ENCODE measurements at places on chromosomes 7 and 10.

- no peak for DNase-seq
These were observed 20.9 kb downstream of the IFT22 start for GRCh38 chr7:101300465-101301376.

DNA sequence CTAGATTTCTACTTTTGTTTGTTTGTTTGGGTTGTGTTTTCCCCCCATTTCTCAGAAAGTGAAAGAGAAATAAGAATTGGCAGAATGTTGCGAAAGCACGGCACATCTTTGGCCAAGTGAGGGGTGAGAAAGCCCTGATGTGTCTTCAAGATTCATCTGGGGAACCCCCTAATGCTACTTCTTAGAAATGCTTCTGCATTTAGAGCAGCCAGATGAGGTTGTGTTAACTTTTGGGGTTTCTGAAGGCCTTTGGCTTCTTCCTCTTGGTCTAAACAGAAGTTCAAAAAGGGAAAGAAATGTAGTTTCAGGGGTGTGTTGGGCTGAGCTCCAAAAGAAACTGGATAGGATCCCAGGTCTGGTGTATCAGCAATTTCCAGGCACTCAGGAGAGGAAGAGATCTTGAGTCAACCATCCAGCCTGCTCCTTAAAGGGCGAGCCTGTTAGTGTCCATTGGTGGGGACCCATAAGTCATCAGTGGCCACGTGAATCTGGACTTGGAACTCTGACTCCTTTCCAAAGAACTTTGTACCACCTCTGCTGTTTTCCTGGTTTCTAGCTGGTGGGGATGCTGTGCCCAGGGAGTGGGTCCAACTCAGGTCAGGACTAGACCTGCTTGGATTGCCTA lies 6.5 kb downstream of the DUSP5 start:
- no peak for DNase-seq

- DNase-seq = no peak
These were observed 3.5 kb downstream of the PRR15 start for GRCh38 chr7:29567174-29567573.

GRCh38 chr10:7340179-7340874 lies 70.5 kb downstream of the SFMBT2 start:
- DNase-seq = no peak

DNA sequence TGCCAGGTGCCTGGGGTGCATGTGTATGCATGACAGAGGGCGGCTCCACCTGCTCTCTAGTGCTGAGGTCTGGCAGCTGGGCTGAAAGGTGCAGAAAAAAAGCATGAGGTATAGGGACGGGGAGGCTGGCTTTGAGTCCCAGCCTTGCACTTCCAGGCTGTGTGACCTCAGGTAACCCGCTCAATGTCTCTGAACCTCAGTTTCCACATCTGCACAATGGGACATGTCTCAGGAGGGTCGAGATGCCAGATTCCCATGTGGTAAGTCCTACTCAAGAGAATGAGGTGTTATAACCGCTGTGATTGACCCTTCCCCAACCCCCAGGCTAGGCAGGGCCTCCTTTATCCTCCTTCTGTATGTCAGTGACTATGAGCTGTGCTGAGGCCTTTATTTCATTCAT lies 48.8 kb downstream of the ARHGAP22 start:
- DNase-seq = no peak

GRCh38 chr10:71068861-71069271 lies 143.5 kb upstream of the UNC5B start:
- peak; percentile 57 for DNase-seq

DNA sequence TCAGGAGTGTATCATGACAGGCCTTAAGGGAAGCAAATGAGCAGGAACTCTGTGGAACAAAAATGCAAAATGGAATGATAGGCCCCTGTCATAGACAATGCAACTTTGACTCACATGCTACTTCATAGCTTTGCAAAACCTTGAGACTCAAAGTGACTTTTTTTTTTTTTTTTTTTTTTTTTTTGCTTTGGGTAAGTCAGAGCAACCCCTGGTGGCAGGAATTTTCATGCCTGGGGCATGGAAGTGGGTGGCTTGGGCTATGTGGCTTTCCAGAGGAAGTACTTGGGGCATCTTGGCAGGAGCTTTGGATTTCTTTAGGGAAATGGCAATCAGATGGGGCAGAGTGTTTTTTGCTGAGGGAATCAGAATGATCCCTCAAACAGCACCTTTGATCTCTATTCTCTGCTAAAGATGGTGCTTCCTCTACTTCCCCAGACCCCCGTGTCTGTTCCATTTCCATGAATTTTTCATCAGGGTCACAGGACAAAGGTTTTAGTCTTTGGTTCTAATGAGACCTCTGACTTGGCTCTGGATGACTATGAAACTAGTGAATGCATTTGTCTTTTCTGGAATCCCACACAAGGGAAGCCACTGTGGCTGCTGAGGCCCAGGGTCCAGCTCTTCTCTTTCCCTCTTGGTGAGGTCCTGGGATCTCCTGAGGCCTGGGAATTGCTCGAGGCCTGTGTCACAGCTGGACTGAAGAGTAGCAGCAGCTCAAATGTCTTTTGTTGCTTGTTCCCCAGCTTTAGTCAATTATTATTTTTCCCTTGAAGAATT lies 62.8 kb downstream of the TACC2 start:
- DNase-seq = no peak

DNA sequence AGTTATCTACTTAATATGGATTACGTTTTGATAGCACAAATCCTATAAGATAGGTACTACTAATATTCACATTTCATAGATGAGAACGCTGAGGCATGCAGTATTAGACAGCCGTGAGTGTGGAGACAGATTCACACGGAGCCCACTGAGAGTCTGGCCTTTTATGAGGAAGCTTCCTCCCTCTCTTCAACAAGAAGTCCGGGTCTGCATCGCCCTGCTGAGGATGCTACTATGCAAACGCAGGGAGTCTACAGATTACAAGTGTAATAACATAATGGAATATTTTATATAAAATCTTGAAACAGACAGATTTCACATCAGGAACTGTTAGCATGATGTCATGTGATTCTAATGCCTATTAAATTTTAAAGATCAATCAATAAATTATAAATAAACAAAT lies 255.9 kb upstream of the GLI3 start:
- no peak for DNase-seq

DNA sequence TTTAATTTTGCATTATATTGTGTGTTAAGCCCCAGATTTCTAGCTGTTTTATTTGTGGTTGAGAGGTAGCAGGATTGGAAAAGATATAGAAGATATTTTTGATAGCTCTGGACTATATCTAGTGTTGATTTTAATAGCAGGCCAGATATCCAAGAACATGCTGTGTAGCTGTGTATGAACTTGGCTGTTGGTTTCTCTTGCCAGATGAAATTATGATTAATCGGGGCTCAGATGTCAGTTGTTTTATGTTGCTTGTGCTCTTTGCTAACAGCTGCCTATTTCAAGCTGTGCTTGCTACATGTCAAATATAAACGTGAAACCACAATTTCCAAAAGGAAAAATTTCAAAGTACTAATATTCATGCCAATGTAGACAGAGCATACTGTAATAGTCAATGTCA lies 141.1 kb downstream of the GRM3 start:
- no peak for DNase-seq

DNA sequence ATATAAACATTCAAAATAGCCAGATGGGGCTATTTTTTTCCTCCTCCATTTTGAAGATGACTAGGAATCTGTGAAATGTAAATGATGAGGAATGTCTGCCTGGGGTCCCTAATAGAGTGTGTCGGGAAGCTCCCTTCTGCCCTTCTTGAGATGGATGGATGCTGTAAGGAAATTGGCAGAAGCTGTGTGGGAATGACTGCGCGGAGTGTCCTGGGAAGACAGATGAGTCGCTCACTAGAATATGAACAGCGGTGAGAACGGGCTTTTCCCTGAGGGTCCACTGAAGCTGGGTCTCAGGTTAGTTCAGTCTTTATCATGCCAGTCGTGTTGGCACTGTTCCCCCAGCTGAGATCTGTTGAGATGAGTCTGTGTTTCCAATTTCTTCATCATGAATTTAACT lies 75.1 kb upstream of the PLPP4 start:
- DNase-seq = no peak

GRCh38 chr7:10268034-10268433 lies 705.6 kb upstream of the PHF14 start:
- DNase-seq = no peak

- no peak for DNase-seq
These were observed 219.5 kb upstream of the PHYHIPL start for GRCh38 chr10:58956926-58957325.

DNA sequence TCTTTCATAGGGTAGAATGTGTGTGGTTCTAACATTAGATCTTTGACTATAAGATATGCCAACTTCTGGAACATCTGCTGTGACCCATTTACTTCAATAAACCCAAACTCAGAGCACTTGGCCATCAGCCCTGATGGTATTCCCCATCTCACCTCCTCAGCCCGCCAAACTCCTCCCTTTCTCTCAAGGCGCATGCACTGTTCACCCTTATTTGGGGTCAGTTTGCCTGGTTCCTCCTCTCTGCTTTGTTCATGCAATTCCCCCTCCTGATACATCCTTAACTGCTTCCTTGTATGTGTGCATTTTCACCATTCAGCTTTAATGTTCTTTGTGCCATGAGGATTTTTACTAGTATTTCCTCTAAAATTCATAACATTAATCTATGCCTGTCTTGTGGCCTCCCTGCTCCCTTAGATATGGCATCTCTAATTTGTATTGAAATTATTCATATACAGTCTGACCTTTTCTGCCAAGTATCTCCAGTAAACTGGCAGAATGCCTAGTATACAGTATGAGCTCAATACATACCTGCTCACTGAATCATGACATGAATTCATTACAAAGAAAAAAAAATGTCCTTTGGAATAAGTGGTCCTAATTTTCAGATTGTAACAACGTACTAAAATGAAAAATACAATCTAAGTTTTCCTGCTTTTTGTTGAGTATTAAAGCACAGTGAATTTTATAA lies 336.8 kb upstream of the IGFBP3 start:
- DNase-seq = no peak

DNA sequence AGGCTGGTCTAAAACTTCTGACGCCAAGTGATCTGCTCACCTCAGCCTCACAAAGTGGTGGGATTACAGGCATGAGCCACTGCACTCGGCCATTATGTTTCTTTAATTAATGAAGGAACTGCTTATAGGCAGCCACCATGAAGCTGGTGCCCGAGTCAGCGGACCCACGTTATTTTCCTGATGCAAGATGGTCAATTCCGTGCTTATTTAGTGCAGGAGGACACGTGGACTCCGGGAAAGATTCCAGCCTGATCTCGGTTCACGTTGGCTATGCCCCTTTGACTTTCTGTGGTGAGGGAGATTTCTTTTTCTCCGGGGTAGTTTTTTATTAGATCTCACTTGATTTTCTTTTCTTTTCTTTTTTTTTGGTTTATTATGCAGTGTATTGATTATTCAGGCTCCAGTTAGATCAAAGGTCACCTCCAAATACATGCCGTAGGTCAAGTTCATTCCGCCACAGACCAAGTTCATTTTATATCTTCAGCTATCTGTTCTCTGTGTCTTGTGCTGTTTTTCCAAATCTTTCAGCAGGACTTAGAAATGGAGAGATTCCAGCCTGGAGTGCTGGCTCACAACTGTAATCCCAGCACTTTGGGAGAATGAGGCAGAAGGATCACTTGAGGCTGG lies 8.3 kb downstream of the CAMK1D start:
- no peak for DNase-seq

GRCh38 chr7:66913118-66914037 lies 7.6 kb upstream of the TMEM248 start:
- no peak for DNase-seq

GRCh38 chr10:95248989-95249388 lies 41.8 kb downstream of the PDLIM1 start:
- no peak for DNase-seq

- no peak for DNase-seq
These were observed 153.7 kb downstream of the CDK14 start for GRCh38 chr7:90749774-90750173.

GRCh38 chr7:66699998-66700397 lies 40.5 kb upstream of the RABGEF1 start:
- DNase-seq = peak; percentile 15

- no peak for DNase-seq
These were observed 426.3 kb upstream of the POT1 start for GRCh38 chr7:125355899-125356298.

GRCh38 chr7:43888993-43889945 lies 17.1 kb downstream of the URGCP start:
- DNase-seq = no peak

DNA sequence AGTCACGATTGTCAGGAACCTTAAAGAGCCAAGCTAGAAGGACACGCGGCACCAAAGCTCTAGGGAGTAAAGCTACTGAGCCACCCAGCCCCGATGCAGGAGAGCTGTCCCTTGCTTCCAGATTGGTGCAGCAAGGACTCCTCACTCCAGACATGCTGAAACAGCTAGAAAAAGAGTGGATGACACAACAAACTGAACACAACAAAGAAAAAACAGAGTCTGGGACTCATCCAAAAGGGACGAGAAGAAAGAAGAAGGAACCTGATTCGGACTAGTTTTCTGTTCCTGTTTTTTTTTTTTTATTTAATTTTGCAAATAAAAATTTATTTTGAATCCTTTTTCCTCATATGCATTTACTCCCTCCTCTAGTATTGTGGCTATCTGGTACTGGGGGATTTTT lies 11.4 kb upstream of the HKDC1 start:
- DNase-seq = no peak

DNA sequence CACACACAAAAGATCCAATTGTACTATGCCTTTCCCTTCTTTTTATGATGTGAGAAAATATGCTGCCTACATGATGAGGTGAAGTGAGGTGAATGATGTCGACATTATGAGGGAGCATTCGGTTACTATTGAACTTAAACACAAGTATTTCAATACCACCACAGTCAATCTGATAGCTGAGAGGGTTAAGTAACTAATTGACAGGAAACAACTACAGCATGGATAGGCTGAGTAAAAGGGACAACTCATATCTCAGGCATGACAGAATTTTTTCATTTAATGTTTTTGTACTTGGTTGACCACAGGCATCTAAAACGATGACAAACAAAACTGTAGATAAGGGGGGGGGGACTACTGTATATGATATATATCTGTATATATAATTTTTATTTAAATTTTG lies 488.9 kb downstream of the SH2D4B start:
- no peak for DNase-seq

DNA sequence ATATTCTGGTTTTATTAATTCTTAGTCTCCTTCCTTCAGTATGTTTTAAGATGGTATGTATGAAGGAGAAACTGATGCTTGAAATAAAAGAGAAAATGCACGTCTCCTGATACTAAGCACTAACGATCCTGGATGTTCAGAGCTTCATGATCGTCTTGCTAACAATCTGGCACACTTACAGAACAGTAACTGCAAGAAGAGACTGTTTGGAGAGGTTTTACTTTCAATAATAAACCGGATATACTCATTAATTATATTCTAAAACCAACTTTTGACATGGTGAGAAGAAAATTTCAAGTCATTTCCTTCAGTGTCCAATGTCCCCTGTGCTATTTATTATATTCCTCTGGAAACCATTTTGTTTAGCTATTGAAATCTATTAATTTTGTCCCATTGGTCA lies 251.0 kb downstream of the NXPH1 start:
- no peak for DNase-seq

DNA sequence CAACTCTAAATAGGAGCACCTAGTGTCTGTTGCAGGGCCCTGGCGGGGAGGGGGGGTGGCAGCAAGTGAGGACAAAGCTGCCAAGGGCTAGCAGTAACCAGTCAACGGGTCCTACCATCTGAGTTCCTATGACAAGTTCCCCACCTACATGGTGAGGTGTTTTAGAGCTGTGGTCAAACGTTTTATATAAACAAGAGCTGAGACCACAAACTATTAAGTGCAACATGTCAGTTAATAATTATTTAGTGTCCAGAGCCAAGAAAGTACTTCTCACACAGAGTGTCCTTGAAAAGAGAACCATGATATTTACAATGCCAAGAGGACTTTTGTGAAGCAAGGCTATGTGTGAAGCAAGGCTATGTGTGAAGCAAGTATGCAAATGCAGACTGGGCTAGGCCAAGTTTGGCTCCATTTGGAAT lies 434.7 kb downstream of the TNS3 start:
- no peak for DNase-seq

Measured in D341Med (cell line).